ENCODE measurements at places on chromosomes 7 and 10.

DNA sequence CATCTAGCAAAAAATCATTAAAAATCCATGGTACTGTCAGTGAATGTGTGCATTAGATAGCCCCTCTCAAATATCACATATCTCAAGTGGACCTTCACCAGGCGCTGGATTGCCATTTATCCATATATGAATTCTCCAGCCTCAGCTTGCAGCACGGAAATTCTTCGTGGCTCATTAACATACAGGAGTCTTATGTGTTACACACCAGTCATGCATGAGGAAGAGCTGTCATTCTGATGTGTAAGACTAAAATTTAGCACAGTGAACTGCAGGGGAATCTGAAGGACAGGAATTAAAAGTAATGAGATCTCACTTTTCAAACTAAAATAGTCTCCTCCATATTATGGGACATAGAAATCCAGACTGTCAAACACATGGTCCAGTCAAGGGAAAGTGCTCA is 542.4 kb upstream of the DPP6 start:
- no peak for DNase-seq

DNA sequence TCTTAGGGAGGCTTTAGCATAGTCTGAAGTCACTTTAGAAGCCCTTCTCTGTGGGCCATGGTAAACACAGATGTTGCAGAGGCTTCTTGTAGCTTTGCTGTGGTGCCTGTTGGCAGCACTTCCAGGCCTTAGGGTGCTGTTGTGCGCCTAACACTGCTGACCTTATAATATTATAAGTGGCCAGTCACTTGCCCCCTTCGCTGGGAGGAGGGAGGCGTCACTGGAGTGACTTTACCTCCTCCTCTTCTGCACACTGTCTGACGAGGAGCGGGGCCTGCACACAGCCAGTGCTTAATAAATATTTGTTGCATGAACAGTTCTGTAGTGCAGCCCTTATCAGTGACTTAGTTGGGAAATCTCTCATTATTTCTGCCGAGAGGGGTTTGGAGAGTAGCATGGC is 63.3 kb downstream of the WDR37 start:
- DNase-seq = no peak

DNA sequence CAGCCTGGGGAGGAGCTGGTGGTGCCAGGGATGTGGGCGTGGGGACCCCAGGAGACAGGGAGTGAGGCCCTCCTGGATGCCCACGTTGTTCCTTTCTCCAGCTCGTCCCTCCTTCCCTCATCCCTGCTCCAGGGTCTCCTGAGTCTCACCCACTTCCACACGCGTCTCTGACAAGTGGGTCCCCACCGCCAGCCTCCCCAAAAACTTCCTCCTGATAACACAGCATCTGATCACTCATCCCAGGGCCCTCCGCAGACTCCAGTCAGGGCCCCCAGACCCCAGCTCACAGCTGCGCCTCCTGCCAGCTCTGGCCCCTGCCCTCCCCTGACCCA is 60.6 kb upstream of the INPP5A start:
- no peak for DNase-seq

DNA sequence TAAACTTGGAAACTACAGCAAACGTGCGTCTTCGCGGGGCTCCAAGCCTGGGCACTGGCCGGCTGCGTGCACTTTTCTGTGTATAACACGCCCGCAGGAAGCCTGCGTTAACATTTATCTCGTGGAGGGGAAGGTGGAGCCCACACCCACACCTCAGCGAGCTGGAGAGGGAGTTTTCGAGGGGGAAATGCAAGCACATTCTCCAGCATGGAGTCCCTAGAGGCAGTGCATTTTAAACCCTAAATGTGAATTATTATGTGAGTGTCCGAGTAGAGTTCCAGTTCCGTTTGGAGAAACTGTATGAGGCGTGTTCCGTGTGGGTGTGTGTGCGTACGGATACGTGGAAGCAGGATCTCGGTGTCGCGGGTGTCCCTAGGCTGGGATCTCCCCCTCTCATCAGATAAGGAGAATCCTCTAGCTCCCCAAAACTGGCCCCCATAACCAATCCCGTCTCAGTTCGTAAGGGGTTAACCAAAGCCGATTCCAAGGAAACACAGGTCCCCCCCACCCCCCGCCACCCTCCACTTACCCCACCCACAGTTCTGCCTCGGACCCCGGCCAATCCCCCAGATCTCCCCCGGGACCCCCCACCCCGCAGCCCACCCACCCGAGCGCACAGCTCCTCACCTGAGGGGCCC is 403 bp downstream of the CDK6 start:
- peak; percentile 29 for DNase-seq

- DNase-seq = no peak
Measured at GRCh38 chr7:2637505-2638223, 5.9 kb downstream of the TTYH3 start.

DNA sequence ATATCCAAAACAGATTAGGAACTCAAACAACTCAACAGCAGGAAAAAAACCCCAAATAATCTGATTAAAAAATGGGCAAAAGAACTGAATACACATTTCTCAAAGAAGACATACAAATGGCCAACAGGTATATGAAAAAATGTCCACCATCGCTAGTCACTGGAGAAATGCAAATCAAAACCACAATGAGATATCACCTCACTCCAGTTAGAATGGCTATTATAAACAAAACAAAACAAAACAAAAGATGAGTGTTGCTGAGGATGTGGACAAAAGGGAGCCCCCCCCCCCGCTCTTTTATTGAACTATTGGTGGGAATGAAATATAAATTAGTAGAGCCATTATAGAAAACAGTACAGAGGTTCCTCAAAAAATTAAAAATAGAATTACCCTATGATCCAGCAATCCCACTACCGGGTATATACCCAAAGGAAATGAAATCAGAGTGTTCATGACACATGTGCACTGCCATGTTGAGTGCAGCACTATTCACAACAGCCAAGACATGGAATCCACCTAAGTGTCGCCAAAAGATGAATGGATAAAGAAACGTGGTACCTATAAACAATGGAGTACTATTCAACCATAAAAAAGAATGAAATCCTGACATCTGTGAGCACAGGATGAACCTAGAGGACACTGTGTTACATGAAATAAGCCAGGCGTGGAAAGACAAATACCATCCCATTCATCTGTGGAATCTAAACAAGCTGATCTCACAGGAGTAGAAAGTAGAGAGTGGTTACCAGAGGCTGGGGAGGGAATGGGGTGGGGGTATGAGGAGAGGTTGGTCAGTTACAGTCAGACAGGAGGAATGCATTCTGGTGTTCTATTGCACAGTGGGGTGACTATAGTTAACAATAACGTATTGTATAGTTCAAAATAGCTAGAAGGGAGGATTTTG is 78.1 kb upstream of the RHEB start:
- peak; percentile 95 for DNase-seq

DNA sequence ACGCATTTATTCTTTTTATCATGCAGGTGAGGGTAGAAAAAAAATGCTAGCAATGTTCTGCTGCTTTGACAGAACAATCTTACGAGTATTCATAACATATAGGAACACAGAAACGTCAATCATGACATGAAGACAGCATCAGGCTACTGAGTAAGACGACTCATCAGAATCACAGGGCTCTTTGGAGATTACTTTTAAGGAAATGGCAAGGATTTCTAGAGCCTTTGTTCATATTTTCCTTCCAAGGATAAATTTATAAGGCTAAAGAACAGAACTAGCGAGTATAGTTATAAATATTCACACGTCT is 39.8 kb upstream of the DNAJC1 start:
- no peak for DNase-seq

DNA sequence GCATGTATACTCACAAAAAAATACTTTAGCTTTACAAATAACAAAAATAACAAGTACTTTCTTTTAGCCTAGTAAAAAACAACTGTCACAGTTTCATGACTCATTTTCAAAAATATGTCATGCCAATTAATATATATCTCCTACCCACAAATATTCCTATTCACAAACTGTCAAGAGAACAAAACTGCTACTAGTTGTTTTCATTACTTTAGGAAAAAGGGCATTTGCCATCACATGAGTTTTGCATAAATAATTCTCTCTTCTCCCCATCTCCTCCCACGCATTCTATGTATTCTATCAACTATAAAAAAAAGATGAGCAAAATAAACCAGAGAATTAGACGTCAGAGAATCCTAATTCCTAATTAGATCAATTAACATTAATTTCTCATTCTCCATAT is 87.6 kb downstream of the PIP4K2A start:
- no peak for DNase-seq

DNA sequence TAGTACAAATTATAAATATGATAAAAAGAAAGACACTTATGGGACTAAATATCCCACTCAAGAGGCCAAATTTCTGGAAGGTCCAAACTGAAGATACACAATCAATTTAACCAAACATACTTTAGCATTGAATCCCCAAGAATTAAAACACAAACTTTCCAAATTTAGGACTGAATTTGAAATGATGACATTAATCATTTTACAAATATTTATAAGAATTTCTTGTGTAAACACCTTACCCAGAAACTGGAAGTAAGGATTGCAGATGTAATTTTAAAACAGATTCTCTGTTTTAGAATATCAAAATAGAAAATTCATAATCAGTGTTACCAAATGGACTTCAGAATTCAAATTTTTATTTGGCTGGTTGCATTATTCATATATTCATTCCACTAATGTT is 588.2 kb upstream of the KCND2 start:
- DNase-seq = no peak

- DNase-seq = peak; percentile 42
Measured at GRCh38 chr10:52883996-52884871, 111.7 kb upstream of the MBL2 start.

GRCh38 chr7:50589364-50589763 is 24.2 kb upstream of the DDC start:
- DNase-seq = no peak

- no peak for DNase-seq
Measured at GRCh38 chr7:156989766-156990535, 20.5 kb downstream of the MNX1 start.

GRCh38 chr7:22610951-22611757 is 111.2 kb upstream of the STEAP1B start:
- DNase-seq = peak; percentile 85

- no peak for DNase-seq
Measured at GRCh38 chr10:18268005-18268404, 127.8 kb downstream of the CACNB2 start.

DNA sequence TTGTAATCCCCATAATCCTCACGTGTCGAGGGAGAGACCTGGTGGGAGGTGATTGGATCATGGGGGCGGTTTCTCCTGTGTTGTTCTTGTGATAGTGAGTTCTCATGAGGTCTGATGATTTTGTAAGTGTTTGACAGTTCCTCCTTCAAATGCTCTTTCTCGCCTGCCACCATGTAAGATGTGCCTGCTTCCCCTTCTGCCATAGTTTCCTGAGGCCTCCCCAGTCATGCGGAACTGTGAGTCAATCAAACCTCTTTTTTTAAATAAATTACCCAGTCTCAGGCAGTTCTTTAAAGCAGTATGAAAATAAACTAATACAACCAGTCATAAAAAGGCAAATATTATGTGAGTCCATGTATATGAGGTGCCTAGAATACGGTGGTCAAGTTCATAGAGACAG is 87.5 kb downstream of the FRMD4A start:
- no peak for DNase-seq

DNA sequence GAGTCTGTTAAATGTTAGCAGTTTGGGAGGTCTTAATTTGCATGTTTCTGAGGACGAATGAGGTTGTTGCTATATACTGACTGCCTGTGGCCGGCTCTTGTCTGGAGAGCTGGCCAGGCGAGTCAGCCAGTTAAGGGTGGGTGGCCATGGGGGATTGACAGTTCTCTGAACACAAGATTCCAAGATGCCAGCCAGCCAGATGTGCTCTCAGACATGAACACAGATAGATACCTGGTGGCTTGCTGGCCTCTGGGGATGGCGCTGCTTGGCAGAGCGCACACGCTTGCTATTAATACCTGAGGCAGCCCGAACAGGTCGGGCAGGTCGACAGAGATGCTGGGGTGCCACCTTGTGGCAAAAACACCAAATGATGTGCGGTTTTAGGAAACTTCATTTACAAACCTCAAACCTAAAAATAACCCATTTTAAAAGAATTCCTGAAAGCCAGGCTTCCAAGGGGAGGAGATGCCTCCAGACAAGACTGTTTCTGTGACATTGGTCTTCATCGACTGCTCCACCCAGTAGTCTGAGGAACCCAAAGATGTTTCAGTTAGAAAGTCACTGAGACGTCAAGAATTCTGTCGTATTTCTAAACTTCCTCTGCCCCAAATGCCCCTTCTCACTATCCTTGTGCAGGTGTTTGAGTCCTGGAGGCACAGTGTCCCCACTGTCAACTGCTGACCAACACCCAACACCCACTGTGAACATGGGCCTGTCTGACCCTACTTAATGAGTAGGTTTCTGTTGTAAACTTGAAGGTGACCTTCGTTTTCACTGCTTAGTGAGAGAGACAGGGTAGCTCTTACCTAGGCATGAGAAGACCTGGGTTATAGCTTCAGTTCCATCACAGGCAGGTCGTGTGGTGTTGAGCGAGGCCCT is 123.4 kb downstream of the NT5C2 start:
- DNase-seq = peak; percentile 52

DNA sequence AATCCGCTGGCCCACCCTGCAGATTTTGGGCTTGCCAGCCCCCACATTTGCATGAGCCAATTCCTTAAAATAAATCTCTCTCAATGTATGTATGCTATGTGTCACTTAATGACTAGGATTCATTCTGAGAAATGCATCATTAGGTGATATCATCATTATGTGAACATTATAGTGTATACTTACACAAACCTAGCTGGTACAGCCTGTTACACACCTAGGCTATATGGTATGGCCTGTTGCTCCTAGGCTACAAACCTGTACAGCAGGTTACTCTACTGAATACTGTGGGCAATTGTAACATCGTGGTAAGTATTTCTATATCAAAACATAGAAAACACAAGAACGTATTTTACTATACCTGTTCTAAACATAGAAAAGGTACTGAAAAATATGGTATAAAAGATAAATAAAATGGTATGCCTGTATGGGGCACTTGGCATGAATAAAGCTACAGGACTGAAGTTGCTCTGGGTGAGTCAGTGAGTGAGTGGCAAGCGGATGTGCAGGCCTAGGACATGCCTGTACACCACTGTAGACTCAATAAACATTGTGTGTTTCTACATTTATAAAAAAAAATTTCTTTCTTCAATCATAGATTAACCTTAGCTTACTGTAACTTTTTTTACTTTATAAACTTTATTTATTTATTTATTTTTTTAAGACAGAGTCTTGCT is 135.9 kb downstream of the ABCA13 start:
- DNase-seq = no peak

DNA sequence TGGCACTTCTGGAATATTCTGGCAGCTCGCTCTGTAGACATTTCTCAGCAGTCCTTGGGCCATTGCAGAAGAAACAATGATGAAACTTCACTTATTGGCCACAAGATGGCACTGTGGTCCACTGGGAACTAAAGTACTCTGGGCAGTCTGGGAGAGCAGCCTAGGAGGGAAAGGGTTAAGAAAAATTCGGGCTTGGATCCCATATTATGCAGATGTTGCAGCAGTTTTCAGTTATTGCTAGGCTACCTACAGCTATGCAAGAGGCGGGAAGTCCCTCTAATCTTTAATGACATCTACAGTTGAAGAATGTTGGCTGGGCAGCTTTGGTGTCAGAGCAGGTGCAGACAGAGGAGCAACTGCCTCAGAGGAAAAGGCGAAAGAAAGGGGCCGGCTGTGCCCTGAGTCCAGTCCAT is 201.7 kb upstream of the PRSS58 start:
- peak; percentile 86 for DNase-seq
